Dorsolateral prefrontal cortex (tissue), 122 donors: ENCODE measurements at places on chromosomes 7 and 10.

DNA sequence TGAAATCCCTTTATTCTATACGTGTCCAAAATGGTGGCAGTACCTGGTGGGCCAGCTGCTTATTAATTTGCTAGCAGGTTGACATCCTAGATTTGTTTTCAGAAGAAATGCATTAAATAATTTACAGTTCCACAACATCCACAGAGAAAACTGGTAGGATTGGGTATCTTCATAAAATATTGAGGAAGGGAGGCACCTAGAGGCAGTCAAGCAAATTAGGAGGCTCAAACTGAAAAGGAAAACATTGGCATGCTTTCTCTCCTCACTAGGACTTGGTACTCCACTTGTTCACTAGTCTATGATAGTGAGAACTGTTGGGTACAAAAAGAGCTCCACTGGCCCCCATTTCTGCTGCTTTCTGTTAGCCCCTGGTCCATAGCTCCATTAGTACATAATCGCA is 18.3 kb upstream of the LRGUK start:
- no peak for DNase-seq

DNA sequence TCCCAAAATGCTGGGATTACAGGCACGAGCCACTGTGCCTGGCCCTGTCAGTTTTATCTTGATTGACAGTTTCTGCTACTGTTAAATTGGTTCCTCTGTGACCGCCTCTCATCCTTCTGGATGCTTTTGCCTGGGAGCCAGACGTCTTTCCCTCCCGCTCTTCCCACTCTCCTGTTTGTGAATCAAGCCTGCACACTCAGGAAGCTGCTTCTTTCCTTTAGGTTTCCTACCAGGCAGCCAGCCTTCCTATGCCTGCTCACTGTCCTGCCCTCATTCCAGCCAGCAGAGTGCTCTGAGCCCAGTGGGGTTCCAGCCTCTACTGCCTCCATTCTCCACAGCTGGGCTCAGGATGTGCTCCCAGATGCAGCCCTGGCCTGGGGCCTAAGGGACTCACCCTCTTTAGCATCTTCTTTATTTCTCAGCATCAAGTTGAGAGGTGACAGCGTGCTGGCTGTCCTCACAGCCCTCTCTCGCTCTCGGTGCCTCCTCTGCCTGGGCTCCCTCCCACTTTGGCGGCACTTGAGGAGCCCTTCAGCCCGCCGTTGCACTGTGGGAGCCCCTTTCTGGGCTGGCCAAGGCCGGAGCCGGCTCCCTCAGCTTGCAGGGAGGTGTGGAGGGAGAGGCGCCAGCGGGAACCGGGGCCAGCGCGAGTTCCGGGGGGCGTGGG is 5.1 kb downstream of the SH2D4B start:
- no peak for DNase-seq

GRCh38 chr10:112351146-112351545 is 22.8 kb upstream of the ACSL5 start:
- no peak for DNase-seq

DNA sequence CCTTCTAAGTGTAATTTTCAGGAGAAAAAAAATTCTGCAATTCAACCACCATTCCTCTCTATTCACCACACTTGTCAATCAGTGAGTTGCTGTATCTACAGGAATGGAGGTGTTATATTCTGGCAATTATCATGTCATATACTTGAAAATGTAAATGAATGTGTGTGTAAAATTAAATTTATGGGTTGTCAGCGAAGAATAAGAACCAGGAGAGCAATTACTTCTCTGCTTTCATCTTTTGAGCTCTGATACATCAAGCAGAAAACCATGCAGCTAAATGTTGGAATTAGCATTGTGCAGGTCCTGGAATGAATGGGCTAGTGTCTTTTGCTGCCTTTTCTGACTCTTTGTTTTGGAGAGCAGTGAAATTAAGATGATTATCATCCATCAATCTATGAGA is 207.6 kb downstream of the FOXP2 start:
- DNase-seq = no peak

DNA sequence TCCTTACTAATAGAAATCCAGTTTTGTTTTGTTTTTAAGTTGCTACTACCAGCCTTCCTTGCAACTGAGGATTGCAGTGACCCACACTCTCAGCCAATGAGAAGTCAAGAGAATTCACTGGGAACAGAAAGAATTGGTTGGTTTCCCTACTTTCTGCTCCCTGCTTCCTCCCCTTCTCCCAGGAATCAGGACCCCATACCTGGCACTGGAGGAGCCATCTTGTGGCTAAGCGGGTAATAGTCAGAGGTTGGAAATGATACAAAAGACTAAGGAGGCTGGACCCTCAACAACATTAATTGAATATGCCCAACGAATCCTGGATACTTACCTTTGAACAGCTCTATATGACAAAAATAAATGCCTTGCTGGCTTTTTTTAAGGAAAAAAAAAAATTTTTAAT is 6.3 kb downstream of the TMEM176A start:
- no peak for DNase-seq

GRCh38 chr7:985915-986741 is 3.1 kb downstream of the CYP2W1 start:
- no peak for DNase-seq
